ENCODE measurements at places on chromosomes 11 and 22.

GRCh38 chr22:39900306-39901227, at the start of gene GRAP2:
Gene GRAP2 (plus strand): TSS chr22:39901084. CDS start chr22:39947107, 46,023 bp downstream.
- no peak for DNase-seq

DNA sequence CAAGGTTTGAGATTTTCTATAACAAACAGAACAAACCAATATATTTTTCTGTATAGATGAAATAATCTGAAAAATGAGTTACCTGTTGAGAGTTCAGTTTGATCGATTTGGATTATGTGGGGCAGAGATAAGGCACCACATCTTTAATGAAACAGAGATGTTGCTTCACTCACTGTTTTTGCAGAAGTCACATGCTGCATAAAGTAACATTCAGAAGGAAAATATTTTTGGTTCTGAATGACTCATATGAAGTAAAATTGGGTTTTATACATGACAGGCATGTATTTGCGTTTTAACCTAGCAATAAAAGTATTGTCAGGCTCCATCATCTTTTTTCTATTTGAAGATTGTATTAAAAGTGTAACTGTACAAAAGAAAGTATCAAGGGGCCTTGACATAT, 77.8 kb downstream of the BBOX1 start:
- DNase-seq = no peak

DNA sequence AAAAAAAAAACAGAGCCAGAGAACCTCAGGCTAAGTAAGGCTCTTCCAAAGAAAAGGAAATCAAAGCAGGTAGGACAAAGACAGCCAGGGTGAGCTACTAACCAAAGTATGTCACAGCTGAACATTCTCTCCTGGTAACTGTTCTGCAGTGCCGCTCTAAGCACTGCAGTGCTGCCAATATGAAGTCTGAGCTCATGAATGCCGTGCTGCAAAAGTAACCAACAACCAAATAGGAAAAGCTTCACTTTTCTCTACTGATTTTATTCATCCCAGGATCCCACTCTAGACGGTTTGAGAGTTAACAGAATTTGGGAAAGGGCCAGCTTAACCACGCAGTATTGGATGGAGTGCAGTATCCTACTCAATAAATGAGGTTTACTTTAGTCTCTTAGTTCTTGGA, 3.5 kb downstream of the SIK3 start:
- DNase-seq = no peak

DNA sequence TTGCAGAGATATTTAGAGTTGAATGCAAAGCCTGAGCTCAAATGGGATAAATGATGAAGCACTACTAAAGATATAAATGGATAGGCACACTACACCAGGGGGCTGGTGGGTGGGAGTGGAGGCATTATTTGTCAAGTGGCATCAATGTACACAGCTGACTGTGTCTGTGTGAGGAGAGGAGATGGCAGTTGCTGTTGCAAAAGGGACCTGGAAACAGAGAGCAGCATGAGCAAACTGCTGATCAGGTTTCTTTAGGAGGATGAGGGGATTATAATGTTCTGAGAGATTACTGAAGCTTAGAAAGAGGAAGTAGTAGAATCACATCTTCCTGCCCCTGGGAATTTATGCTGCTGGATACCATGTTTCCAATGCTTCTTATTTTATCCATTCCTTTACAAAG, 39.4 kb upstream of the LIN7C start:
- DNase-seq = no peak

GRCh38 chr11:43907028-43907975, 26.7 kb downstream of the ALKBH3 start:
- DNase-seq = no peak

GRCh38 chr22:42805016-42805997, 51.8 kb downstream of the ARFGAP3 start:
- DNase-seq = no peak

- no peak for DNase-seq
Measured at GRCh38 chr22:42375982-42376381, 56.2 kb downstream of the NFAM1 start.

DNA sequence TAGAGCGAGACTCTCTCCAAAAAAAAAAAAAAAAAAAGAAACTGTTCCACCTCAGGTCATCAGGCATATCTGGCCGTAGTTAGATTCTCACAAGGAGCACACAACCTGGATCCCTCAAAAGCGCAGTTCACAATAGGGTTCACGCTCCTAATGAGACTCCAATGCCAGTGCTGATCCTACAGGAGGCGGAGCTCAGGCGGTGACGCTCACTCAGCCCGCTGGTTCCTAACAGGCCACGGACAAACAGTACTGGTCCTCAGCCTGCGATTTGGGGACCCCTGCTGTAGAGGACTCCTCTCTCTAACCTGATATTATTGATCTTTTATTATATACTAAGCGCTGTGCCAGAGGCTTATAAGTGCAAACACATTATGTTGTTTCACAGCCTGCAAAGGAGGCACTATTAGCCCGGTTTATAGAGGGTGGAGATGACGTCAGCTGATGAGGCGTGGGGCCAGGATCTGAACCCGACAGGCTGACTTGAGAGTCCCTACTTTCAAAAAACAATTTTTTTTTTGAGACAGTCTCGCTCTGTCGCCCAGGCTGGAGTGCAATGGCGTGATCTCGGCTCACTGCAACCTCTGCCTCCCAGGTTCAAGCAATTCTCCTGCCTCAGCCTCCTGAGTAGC, 4.9 kb upstream of the MAFF start:
- DNase-seq = no peak

- DNase-seq = no peak
Measured at GRCh38 chr11:89125298-89125697, 52.4 kb upstream of the TYR start.

- DNase-seq = no peak
Measured at GRCh38 chr11:61542705-61543104, 34.2 kb downstream of the LRRC10B start.

GRCh38 chr11:46385169-46386004, 3.9 kb downstream of the MDK start:
- DNase-seq = no peak

GRCh38 chr11:83047515-83048225, 24.0 kb downstream of the RAB30 start:
- DNase-seq = no peak

GRCh38 chr11:34855021-34855753, 61.0 kb downstream of the APIP start:
- DNase-seq = no peak

DNA sequence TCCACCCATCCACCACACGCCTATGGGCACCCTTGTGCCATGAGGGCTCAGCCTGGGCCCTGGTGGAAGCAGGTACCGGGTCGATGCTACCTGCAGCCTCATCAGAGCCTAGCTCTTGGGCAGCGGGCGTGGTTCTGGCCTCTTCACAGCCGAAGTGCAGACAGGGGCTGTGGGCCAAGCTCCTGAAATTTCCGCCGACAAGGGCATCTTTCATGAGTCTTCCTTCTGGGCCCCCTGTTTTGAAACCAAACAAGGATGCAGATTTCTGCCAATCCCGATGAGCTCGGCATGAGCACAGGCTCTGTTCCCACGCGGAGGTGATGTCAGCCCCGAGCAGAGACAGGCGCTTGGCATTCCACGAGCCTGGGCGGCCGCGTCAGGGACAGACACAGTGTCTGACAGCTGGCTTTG, 22.6 kb upstream of the MGAT3 start:
- DNase-seq = no peak

DNA sequence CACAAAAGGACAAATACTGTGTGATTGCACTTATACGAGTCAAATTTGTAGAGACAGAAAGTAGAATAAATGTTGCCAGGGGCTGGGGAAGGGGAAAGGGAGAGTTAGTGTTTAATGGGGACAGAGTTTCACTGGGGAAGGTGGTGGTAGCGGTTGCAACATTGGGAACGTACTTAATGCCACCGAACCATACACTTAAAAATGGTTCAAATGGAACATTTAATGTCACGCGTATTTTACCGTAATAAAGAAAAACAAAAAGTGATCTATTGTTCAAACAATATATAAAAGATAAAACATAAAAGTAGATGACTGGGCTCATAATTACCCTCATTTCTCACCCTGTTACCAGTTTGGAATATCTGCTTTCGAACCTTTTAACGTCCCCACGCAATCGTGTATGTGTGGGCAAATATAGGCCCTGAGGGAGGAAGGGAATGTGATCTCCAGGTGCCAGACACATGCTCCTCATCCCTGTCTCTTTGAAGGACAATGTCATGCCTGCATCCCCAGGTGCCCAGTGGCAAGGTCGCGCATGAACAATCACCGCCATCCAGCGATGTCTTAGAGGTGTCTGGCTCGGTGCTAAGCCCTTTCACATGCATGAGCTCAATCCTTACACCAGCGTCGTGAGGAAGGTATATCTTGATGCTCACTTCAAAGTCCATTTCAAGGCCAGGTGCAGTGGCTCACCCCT, 35.3 kb downstream of the LIF start:
- no peak for DNase-seq
